Stimulated activated CD8-positive, alpha-beta memory T cell treated with anti-CD3 and anti-CD28 coated beads, Interleukin-4, amount 100 ng/mL, for 48 hours (primary cell): ENCODE measurements at places on chromosomes 3 and 15.

- no peak for DNase-seq
Measured at GRCh38 chr3:29410660-29411405, 130.0 kb downstream of the RBMS3 start.

- DNase-seq = no peak
Measured at GRCh38 chr15:68209272-68209671, 4.1 kb upstream of the CALML4 start.

GRCh38 chr3:67416703-67417102 is 237.7 kb downstream of the SUCLG2 start:
- no peak for DNase-seq

DNA sequence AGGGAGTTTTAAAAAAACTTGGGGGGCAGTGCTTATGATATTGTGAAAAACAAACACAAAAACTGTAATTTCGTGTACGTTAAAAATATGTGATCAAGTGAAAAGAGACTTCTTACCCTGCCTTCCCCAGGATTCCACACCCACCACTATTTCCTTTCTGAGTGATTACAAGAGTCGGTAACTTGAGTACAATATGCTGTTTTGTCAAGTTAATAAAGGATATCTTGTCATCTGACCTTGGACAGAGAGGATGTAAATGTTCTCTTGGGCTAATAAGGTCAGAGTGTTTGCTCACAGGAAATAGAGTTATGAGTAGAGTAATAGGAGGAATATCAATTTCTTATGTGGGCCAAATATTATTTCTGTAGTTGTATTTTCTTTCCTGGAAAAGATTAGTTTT is 68.1 kb downstream of the NOX5 start:
- no peak for DNase-seq

DNA sequence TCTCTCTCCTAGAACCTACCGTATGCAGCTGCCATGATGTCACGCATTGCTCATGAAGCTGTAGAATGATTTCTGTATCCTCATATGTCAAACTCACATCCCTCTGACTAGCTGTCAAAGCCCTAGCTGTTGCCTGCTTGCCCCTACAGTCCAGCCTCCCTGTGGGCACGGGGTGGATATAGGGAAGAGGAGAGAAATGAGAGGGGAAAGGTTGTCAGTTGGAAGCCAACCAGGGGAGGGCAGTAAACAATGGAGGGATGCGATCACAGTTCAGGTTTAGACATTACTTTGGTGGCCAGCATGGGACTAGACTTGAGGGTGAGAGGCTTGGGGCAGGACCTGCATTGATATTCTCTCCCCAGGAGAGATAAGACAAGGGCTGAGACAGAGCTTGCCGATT is 1.7 kb upstream of the HDGFL3 start:
- no peak for DNase-seq

DNA sequence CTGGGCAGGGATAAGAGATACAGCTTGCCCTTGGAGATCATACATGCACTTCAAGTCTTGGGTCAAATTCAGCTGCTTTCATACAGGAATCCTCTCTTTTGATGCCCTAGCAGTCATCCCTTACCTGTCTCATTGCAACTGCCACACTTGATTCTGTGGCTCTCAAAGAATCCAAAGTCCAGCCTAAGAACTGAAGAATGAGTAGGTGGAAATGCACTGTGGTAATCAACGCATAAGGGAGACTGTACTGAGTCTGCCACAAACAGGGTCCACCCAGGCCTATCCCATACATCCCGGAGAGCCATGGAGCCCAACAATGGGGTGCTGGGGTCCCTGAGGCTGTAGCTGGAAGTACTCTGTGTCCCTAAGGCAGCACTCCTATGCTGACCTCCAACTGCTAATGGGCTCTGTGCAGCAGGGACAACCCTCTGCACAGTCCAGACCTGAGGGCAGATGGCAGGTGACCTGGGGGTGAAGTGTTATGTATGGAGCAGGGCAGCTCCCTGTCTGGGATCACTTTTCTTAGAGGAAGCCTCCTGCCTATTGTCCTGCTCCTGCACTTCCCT is 1.7 kb upstream of the VPS18 start:
- DNase-seq = no peak

GRCh38 chr3:180836766-180837165 is 75.7 kb upstream of the FXR1 start:
- DNase-seq = no peak

GRCh38 chr3:41224120-41224806 is 25.0 kb downstream of the CTNNB1 start:
- no peak for DNase-seq

- no peak for DNase-seq
Measured at GRCh38 chr3:8882171-8882593, 81.1 kb downstream of the RAD18 start.
